Stimulated activated CD4-positive, alpha-beta T cell treated with anti-CD3 and anti-CD28 coated beads, Interleukin-4, amount 100 ng/mL, for 4 hours (primary cell): ENCODE measurements at places on chromosomes 1 and 21.

DNA sequence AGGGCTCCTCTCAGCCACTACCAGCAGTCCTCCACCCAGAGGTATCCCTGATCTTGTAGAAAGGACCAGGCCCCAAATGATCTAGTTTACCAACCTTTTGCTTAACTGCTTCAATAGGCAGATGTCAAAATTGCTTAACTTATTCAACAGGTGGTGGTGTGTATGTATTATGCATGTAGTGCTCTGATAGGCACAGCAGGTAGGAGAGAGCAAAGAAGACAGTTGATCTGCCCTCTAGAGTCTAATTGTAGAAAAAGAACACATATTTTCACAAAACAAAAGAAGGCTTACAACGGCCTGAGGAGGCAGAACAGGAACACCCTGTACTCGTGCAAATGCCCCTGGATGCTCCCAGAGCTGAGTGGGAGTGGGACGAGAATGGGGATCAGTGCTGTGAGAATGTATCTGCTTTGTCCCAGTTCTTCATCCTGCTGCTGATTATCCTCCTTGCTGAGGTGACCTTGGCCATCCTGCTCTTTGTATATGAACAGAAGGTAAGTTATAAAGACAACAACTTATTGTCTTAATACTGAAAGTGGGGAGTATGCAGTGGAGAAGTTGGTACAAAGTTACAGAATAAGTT, 21.1 kb downstream of the CD53 start:
- no peak for DNase-seq

DNA sequence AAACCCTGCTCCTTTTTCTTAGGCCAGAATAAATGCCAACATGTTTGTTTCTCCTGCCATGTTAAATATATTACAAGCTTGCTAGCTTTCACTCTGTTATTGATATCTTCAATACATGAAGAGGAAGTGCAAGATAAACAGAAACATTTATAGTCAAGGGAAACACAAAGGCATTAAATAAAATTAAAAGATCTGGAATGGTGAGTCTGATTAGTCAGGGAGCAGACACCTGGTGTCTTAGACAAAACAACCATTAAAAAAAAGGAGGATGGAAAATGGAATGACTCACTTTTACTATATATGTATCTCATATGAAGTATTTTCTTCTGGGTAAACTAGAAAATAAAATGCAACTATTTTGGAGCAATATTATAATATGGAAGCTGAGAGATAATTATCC, 123.3 kb downstream of the SMYD3 start:
- no peak for DNase-seq

DNA sequence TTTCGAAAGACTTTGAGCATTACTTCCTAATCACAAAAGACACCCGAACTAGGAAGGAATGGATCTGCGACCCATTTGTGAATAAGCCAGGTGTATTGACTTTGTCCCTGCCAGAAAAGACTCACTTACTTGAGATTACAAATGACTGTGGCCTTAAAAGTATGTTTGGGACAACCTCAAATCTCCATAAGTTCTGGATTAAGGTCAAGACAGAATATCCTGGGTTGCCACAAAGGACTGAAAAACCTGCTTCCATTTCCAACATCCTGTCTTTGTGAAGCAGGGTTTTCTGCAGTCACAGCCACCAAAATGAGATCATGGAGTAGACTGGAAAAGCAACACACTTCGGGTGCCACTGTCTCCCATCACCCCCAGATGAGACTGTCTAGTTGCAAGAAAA, 537.4 kb upstream of the ZRANB2 start:
- no peak for DNase-seq

- no peak for DNase-seq
Measured at GRCh38 chr1:98706173-98706843, 44.8 kb downstream of the SNX7 start.

DNA sequence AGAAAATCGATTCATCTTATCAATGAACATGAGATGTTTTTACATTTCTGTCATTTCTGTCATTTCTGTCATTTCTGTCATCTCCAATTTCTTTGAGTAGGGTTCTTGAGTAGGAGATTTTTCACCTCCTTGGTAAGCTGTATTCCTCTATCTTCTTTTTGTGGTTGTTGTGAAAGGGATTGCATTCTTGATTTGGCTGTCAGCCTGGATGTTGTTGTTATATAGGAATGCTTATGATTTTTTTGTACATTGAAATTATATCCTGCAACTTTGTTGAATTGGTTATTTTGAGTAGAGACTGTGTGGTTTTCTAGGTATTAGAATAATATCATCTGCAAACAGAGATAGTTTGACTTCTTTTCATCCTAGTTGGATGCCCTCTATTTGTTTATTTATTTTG, 1233.7 kb downstream of the PLA2G4A start:
- no peak for DNase-seq

- no peak for DNase-seq
Measured at GRCh38 chr1:87464022-87464490, 135.4 kb downstream of the LMO4 start.

DNA sequence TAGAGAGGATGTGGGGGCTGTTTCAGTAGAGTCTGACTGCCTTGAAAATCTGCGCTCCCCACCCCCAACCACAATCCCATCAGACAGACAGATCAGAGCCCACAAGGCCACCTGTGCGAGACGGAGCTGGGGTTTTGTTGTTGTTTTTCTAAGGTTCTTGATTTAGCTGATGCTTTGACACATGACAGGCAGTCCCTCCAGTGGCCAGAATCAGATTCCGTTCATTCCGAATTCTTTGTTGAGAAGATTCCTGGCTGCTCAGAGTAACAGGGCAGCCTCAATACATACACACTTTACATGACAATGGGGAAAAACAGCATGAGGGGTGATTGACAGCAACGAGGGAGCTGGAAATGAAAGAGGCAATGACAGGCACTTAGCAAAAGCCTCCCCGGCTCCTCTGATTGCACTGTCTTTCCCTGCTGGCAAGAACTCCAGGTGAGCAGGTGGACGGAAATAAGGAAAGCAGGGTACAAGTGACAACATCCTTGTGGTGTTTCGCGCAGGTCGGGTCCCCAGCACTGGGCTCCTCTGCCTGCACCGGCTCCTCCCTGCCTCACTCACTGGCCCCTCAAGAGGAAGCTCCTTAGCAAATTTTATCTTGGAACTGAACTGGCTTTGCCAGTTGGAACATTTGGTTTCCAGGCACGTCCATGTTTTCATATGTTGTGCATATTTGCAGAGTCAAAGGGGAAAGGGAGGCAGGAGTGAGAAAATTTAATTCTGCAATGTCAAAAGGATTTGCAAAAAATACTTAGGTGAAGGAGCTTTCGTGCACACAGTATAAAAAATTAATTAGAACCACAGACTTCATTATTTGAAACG, 148.7 kb downstream of the PGBD5 start:
- no peak for DNase-seq

- DNase-seq = no peak
Measured at GRCh38 chr1:215631489-215631888, 64.4 kb downstream of the KCTD3 start.

GRCh38 chr21:34243562-34243961, 120.2 kb upstream of the KCNE2 start:
- no peak for DNase-seq

- DNase-seq = no peak
Measured at GRCh38 chr1:161777261-161777660, 11.1 kb downstream of the ATF6 start.

- DNase-seq = no peak
Measured at GRCh38 chr1:1129381-1129821, 13.5 kb upstream of the C1orf159 start.

DNA sequence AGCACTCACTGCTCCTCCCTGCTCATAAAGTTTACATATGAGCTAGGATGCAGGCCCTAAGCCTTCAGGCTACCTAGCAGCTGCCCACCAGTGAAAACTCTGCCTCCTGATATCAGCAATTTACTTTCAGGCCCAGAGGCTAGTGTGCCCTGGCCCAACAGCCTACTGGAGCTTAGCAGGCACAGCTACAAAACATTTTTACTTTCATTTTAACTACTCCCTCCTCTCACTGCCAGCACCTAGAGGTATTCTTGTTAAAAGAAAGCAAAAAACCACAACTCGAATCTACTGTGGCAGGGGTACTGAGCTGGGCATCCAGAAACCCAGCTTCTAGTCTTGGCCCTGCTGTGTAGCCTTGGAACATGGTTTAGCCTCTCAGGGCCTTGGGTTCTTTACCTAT, 5.8 kb upstream of the LORICRIN start:
- no peak for DNase-seq

DNA sequence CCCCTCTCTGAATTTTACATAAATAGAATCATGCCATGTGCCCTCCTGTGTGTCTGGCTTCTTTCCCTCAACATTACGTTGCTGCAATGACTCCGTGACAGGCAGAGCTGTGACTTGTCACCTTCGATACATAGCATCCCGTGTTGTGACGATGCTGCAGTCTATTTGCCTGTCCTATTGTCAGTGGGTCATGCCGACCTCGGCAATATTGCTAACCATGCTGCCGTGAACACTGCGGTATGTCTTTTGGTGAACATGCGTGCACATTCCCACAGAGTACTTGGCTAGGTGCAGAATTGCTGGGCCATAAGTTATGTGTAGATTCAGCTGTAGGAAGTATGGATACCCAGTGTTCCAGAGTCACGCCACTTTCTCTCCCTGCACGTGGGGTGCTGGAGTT, 36.3 kb upstream of the TTC34 start:
- no peak for DNase-seq

- peak; percentile 64 for DNase-seq
Measured at GRCh38 chr1:234725177-234726132, 115.5 kb upstream of the IRF2BP2 start.

DNA sequence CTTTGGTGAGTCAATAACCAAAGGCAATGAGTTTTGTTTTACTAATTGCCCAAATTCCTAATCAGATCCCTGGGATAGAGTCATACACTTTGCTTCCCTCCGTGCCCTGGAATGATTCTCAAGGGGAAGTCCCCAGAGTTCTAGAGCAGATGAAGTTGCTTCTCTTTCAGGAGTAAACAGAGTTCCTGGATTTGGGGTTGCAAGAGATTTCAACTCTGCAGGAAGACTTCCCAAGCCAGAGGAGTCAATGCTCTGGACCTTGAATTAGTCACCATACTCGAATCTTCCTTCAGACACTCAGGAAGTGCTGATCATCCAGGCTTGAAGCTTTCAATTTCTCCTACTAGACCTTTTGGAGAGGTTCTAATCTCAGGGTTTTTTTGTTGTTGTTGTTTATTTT, 39.6 kb downstream of the FCER1A start:
- DNase-seq = no peak

GRCh38 chr1:229031481-229032341, 239.2 kb upstream of the RAB4A start:
- DNase-seq = no peak

DNA sequence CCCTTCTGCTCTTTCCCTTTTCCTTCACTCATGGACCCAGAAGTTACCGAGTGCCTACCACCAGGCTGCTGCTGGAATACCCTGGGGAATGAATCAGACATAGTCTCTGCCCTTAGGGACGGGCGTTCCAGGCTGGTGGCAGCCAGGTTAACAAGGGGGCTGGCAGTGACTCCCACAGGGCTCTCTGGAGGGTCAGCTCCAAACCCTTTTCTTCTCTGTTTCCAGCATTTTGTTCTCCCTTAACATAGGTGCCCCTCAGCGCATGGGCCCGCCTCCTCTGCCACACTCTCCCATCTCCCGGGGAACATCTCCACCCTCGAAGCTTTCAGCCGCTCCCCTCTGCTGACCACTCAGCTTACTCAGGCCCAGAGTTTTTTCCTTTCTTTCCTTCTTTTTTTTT, 62.9 kb upstream of the LRP8 start:
- no peak for DNase-seq

- no peak for DNase-seq
Measured at GRCh38 chr1:97489834-97490233, 431.0 kb downstream of the DPYD start.

DNA sequence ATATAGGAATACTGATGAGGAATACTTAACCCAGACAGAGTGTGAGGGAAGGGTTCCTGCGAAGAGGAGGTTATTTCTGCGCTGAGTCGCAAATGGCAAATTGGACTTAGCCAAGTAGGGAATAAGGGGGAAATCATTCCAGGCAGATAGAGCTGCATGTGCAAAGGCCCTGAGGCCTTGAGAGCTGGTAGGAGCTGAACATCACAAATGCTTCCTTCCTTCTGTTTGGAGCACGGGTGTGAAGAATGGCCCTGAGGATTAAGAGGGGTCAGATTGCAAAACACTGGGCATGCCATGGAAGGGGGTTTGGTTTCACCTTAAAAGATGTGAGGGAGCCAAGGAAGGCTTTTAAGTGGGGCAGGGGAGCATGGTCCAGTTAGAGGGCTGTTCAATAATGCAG, 12.4 kb downstream of the IER5 start:
- DNase-seq = no peak

GRCh38 chr1:183954496-183954895, 83.0 kb downstream of the COLGALT2 start:
- DNase-seq = no peak

DNA sequence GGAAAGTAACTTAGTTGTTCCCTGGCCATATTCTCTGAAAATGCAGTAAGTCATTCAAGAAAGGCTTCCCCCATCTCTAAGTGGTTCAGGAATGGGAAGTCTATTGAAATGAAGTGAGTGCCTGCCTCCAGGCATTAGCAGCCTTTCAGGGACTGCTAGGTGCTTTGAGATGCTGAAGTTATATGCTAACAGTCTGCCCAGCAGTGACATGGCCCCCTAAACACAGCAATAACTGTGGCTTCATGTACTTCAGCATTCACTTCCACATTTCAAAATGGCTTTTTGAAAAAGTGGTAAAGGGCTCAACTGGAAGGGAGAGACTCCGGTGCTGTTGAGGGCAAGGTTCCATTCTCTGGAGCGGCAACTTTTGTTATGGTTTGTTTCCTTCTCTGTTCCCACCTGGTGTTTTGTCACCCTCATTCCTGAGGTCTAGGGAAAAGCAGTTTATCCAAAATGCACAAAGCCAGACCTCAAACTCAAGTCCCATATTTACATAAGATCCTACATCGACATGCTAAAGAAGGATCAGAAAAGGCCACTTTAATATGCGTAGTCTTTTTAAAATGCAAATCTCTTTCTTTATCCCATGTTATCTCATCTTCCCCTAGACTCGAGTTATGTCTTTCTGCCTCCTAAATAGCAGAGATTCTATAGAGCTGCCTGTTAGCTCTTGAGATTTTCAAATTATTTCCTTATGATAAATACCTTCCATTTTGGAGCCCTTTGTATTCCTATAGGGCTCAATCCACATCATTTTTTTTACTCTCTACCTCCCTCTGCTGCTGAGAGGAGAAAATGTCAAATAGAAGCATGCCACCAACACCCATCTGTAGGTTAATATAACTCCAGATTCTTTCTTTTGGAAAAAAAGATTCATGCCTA, 34.2 kb upstream of the LRRC8C start:
- DNase-seq = no peak

- no peak for DNase-seq
Measured at GRCh38 chr1:97307568-97307967, 586.0 kb downstream of the PTBP2 start.

- no peak for DNase-seq
Measured at GRCh38 chr1:56194701-56195300, 384.6 kb downstream of the PLPP3 start.

- no peak for DNase-seq
Measured at GRCh38 chr1:43962324-43962723, 7.5 kb upstream of the DPH2 start.
